Right ventricle myocardium superior (tissue), 1 donor: ENCODE measurements at places on chromosomes 6 and 20. TPM values are rescaled to one million over a fixed set of nuclear protein-coding genes. Genes with fewer than 3 reads are reported as not detected.

The NKX2-2 gene
- not detected for total RNA-seq

The ID4 gene
- total RNA-seq: 1.4 TPM

The RIPPLY2 gene
- not detected for total RNA-seq

The HCK gene
- 4.9 TPM for total RNA-seq

The ANKRD6 gene
- 15.0 TPM for total RNA-seq

The RAET1L gene
- total RNA-seq: not detected

The EPHA7 gene
- total RNA-seq: 2.4 TPM
